ENCODE measurements at places on chromosomes 3 and 15.

DNA sequence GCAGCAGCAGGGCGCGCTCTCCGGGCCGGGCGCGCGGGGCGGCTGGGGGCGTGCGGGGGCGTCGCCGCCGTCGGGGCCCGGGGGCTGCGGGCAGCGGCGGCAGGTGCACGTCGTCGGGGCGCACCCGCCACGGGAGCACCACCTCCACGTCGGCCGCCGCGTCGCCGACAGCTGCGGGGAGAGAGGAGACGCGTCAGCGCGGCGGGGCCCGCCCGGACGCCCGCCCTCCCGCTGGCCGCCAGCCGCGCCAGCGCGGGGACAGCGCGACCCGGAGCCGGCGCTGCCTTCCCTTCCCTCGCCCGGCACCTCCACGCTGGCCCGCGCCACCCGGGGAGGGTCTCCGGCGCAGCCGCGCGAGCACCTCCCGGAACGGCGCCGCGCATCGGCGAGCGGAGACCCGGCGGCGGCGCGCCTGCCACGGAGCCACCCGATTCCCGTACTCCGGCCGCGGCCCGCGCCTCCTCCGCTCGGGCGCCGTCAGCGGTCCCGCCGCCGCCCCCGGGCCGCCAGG, 481 bp downstream of the ADAMTS17 start:
- no peak for DNase-seq

GRCh38 chr3:37054370-37054769, 61.1 kb downstream of the MLH1 start:
- DNase-seq, result peak; percentile 11

GRCh38 chr15:35690698-35691116, 144.7 kb upstream of the DPH6 start:
- DNase-seq, result no peak

- no peak for DNase-seq
These were observed 53.9 kb upstream of the RYR3 start for GRCh38 chr15:33256874-33257273.

DNA sequence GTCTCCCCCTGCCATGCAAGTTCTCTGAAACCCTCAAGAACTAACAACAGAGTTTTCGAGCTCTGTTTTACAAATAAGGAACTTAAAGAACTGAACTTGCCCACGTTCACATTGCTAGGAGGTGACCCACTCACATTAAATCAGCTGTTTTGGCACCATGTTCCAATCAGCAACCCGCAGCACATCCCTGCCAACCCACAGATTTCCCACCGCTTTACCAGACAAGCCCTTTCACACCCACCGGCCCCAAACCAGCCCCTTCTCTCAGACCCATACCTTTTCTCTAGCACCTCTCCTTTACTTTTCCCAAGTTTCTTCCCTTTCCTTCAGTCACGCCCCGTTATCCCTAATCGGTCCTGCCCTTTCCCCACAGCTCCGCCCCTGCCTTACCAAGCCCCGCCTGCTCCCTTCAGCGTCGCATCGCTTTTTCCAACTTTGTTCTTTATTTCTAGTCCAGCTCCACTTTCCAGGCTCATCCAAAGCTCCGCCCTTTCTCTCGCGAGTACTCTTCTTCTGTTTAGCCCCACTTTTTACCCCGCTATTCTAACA, 804 bp upstream of the BRPF1 start:
- DNase-seq, result no peak

DNA sequence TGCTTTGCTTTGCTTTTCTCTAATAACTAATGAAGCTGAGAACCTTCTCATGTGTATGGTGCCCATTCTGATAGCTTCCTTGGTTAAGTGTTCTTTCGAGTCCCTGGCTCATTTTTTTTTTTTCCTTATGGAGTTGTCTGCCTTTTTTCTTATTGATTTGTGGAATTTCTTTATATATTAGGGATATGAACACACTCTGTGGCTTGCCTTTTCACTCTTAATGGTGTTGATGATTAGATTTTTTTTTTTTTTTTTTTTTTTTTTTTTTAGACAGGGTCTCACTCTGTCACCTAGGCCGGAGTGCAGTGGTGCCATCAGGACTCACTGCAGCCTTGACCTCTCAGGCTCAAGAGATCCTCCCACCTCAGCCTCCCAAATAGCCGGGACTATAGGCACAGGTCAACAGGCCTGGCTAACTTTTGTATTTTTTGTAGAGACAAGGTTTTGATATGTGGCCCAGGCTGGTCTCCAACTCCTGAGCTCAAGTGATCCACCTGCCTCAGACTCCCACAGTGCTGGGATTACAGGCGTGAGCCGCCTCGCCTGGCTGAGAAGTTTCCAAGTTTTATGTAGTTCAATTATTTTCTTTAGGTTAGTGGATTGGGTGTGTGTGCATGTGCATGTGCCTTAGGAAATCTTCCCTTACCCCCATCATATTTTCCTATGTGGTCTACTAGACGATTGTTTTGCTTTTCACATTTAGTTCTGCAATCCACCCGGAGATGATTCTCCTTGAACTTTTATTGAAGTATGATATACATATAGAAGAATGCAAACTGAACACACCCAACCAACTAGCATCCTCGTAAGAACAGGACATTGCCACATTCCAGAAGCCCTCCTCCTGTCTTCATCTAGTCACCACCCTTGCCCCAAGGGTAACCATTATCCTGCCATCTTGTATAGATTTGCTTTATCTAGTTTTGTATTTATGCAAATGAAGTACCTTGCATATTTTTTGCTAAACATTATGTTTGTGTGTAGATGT, 1.7 kb upstream of the SNRPA1 start:
- DNase-seq, result no peak

GRCh38 chr15:96838081-96838480, 507.6 kb downstream of the NR2F2 start:
- no peak for DNase-seq

GRCh38 chr3:177928172-177928873, 607.9 kb upstream of the KCNMB2 start:
- no peak for DNase-seq

DNA sequence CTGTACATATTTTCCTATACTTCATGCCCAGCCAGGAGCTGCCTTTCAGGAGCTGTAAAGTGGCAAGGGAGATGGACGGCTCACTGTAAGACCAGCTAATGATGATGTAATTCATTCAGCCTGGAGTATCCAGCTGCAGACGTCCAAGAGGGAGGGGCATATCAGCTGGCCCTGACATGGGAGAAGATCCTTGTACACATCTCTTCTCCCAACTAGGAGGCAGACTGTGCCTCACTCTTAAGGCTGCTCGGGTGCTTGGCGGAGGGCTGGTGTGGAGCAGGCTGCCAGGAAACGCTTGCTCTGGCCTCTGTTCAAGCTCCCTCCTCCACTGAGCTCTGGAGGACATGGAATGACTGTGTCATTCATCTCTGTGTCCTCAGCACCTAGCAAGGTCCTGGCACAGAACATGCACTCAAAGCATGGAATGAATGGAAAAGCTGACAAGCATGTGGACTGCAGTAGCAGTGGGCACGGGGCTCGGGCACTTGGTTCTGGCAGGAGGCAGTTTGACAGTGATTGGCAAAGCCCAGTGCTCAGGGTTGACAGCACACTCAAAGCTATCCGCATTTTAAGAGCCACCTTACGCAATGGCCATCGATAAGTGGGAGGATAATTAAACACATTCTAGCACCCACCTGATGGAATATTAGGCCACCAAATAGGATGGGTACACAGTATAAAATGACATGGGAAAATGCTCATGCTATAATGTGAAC, 72.4 kb downstream of the TBC1D2B start:
- DNase-seq, result peak; percentile 58

DNA sequence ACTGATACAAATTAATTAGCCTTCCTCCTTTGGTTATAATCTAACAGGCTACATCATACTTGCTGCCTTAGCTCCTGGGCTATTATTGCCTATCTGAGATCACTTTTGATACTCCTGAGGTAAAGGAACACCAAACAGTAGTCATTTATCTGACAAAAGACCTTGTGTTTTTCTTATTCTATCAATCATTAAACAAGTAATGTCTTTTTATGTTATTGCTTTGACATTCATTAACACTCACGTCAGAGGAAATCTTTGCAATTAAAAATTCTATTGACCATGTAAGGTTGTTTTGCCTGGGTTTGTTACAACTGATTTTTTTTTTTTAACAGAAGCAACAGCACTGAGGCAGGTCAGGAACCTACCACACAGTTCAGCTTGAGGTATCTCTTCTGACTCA, 366.3 kb downstream of the MECOM start:
- no peak for DNase-seq

DNA sequence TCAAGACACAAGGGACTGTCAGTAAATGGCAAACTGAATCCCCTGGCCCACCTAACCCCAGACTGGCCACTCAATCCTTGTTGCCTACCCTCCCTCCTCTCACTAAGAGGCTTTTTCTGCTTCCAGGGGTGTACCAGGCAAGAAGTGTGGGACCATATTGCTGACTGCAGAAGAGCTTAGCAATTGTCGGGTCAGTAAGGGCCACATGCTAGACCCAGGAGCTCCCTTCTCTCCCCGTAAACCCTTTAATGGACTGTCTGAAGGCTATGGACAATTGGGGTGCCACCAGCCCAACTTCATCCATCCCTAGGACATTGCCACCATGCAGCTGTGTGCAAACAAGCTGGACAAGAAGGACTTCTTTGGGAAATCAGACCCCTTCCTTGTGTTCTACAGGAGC, 8.8 kb downstream of the CPNE9 start:
- DNase-seq, result no peak

GRCh38 chr3:190016966-190017365, 103.7 kb downstream of the P3H2 start:
- no peak for DNase-seq

DNA sequence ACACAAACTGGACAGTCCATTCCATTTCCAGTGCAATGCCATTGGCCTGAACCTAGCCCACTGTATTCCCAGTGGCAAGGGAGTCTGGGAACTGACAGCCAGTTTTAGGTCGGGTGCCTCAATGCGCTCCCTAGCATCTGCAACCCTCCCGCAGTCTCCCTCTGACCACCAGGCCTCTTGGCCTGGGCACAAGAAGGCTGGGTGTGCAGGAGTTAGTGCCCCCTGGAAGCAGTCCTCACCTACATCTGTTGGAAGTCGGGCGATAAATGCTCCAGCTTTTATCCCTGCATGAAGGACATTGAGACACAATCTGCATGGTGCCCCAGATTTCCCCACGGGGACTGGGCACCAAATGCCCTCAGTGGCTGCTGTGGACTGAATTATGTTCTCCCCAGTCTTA, 12.7 kb downstream of the C3orf22 start:
- DNase-seq, result no peak

DNA sequence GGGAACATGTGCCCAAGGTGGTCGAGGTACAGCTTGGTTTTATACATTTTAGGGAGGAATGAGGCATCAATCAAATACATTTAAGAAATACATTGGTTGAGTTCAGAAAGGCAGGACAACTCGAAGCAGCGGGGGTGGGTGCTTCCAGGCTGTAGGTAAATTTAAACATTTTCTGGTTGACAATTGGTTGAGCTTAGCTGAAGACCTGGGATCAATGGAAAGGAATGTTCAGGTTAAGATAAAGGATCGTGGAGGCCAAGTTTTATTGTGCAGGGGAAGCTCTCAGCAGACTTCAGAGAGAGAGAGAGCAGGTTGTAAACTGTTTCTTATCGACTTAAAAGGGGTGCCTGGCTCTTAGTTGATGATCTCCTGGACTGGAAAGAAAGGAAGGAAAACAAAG, 11.3 kb downstream of the CPN2 start:
- no peak for DNase-seq

Data from fibroblast of skin of left biceps (primary cell).